ENCODE measurements at places on chromosomes 13 and 19. TPM values are rescaled to one million over a fixed set of nuclear protein-coding genes. Genes with fewer than 3 reads are reported as not detected.
A peak's percentile ranks its signal among the peaks of the same experiment; 100 is the strongest.

The JOSD2 gene
- 71.5 TPM for total RNA-seq

The TMEM221 gene
- total RNA-seq, result 1.7 TPM

The CATSPERD gene
- total RNA-seq, result not detected

The PEAK3 gene
- not detected for total RNA-seq

The SIGLEC6 gene
- total RNA-seq, result not detected

- DNase-seq, result no peak
Observed at GRCh38 chr19:40822161-40822560, 23.2 kb downstream of the EGLN2 start.

- DNase-seq, result peak; percentile 27
Observed at GRCh38 chr19:35901055-35901644, 810 bp upstream of the NFKBID start.

DNA sequence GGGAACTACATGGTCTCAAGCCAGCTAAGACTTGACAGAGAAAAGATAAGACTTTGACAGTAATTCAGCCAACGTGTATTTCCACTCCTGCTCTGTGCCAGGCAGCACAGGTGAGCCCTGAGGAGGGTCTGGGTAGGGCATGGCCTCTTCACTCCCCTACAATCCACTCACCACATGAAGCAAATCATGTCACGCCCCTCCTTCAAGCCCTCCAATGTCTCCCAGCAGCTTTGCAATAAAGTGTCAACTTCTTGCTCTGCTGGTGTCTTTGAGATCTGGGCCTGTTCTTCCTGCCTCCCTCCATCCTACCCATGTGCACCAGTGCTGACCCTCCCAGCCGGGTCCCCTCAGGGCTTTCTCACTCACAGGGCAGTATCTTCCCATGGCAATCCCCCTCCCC is 58.5 kb downstream of the CCDC70 start:
- no peak for DNase-seq

- no peak for DNase-seq
Observed at GRCh38 chr13:72657379-72657778, 70.0 kb downstream of the MZT1 start.

- DNase-seq, result no peak
Observed at GRCh38 chr19:17041976-17042375, 15.4 kb upstream of the CPAMD8 start.

GRCh38 chr19:48544856-48545750 is 6.9 kb upstream of the SULT2B1 start:
- DNase-seq, result no peak

DNA sequence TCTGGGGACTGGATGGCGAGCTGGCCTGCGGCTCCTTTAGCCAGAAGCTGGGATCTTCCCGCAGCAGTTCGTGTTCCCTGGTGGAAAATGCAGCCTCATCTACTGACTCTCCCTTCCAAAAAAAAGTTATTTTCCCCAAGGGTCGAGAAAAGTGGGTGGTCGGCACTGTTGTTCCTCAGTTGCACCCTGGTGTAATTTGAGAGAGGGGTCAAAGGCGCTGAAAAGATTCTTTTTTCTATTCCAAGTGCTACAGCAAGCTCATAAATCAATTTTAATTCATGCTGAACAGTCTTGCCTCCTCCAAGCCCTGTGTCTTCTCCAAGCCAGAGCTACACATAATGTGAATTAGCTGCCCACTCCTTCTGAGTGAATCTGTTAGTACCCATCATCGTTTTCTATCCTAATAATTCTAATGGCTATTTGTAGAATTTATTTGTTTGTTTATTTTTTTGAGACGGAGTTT is 774 bp downstream of the SLC25A15 start:
- DNase-seq, result no peak

DNA sequence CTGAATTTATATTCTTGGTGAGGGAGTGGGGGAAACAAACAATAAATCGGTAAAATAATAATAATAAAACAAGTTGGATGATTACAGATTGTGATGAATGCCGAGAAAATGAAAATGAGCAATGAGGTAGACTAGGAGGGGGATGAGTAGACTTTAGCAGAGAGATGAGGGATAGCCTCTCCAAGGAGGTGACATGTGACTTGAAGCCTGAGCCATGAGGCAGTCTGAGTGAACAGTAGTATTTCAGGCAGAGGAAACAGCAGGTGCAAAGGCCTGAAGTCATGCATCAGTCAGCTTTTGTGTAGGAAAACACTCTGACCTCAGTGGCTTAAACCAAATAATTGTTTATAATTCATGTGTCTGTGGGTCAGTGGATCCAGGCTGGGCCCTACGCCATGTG is 4.6 kb downstream of the ZNF135 start:
- DNase-seq, result no peak

- DNase-seq, result no peak
Observed at GRCh38 chr19:6213266-6213595, 66.5 kb downstream of the MLLT1 start.

DNA sequence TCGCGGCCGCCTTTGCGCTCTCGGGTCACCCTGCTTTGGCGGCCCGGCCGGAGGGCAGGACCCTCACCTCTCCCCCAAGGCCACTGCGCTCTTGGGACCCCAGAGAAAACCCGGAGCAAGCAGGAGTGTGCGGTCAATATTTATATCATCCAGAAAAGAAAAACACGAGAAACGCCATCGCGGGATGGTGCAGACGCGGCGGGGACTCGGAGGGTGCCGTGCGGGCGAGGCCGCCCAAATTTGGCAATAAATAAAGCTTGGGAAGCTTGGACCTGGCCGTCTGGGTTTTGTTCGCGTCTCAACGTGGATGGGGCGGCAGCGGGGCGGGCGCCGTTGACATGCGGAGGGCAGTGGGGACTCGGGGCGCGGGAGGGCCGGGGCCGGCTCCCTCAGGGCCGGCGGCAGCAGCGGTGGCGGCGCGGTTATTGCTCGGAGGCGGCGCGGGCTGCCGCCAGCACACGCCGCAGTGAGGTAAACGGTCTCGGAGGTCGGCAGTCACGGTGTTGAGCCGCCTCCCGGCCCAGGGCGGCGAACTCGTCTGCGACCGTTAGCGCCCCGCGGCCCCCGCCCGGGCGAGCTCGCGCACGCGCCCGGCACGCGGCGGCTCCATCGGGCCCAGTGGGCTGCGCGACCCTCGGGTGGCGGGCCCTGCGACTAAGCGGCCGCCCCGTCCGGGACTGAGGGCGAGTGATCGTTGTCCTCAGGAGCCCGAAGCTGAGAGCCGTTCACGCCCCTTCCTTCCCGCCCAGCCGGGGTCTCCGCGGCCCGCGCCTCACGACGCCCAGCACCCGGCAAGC is 9.4 kb downstream of the CBARP start:
- no peak for DNase-seq

- DNase-seq, result no peak
Observed at GRCh38 chr13:46352805-46353204, 34.2 kb downstream of the RUBCNL start.

- no peak for DNase-seq
Observed at GRCh38 chr19:33578697-33579096, 43.1 kb upstream of the CHST8 start.

DNA sequence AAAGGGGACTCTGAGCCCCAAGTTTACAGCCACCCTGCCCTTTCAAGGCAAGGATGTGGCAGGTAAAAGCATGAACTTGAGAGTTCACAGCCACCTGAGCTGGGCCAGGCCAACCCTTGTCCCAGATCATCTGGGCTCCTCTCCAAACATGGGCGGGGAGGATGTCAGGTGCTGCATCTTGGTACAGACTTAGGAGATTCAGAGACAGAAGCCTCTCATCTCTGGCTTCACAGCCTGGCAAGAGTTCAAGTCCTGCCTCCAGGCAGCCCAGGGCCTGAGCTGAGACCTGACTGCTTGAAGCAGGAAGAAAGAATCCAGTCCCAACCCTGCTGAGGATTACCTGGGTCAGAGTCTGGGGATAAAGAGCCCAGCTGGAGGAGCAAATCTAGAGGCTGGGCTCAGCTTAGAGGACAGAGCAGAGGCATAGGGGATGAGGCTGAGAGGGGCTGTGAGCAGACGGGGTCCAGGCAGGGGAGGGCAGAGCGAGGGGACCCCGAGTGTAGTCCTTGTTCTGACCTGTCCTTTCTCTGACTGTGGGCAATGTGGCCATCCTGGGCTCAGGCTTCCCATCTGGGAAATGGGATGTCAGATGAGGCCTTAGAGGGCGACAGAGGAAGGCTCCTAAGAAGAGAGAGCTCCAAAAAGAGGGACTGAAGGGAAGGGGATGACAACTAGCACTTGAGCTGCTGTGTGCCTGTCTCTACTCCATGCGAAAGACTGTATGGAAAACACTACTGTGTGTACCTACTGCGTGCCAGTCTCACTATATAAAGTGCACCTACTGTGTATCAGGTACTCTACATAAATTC is 6.6 kb upstream of the OR10H5 start:
- peak; percentile 42 for DNase-seq

DNA sequence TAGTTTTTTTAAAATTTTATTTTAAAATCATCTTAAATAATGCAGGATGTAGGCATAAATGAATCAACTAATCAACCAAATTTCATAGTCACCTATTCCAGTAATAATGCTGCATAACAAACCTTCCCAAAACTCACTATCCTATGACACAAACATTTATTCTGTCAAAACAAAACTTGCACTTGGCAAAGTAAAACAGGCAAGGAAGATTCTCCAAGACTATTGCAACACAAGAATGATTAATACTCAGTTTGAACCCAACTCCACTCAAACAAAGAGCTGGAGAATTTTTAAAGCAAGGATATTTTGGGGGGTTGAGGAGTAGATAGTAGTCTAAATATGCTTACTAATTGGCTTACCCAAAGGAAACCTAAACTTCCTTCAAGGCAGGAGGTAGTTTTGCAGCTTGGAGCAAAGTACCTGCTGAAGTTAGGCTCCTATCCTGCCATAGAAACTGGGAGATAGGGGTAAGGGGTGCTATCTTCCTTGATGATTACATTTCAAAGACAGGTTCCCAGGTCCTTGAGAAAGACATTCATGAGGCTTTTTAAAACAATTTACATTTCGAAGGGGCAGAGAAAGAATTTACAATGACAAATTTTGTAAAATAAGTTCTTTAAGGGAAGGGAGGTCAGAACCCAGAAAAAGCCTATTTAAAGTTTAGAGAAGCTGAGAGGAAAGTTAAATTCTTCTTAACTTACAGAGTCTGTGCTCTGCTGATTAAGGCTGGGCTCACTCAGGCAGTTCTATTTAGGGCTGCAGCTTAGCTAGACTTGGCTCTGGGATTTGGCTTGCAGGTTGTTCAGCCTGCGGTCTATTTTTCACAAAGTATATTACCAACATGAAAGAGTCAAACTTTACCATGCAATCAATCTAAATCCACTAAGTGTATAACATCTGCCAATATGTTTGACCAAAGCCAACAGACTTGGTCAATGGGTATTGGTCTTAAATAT is 549.0 kb downstream of the KCTD12 start:
- no peak for DNase-seq

DNA sequence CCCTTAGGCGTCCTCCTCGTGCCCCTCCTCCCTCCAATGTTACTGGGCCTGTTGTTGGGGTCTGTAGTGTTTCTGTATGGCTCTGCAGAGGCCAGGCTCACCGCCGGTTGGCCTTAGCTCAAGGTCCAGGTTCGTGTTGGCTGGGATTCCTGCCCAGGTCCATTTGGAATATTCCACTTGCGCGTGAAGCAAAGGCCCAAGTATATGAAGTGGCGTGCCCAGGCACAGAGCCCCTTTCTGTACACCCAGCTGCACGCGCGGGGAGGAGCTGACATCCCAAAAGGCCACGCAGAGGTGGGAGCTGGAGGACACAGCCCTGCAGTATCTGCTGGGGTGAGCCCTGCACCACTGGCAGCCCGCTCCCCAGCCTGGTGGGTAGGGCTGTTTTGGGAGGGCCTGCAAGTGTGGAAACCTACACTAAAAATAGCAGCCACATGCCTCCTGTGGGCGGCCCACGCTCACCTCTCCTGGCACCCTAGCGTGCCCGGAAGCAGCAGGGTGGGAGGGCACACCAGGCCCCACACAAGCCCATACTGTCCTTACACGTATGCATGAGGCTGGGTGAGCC is 30.2 kb downstream of the CRTC1 start:
- no peak for DNase-seq

Data from PC-3 (cell line).